Right lobe of liver (tissue), 6 donors: ENCODE measurements at places on chromosomes 4 and X. TPM values are rescaled to one million over a fixed set of nuclear protein-coding genes. Genes with fewer than 3 reads are reported as not detected.

EDA2R gene
- total RNA-seq, result 0.09 TPM

APLN gene
- 1.2 TPM for total RNA-seq

CLNK gene
- total RNA-seq, result not detected

HMX1 gene
- not detected for total RNA-seq

RTL3 gene
- not detected for total RNA-seq

TMEM154 gene
- total RNA-seq, result 3.7 TPM

ANOS1 gene
- 0.74 TPM for total RNA-seq

DNA sequence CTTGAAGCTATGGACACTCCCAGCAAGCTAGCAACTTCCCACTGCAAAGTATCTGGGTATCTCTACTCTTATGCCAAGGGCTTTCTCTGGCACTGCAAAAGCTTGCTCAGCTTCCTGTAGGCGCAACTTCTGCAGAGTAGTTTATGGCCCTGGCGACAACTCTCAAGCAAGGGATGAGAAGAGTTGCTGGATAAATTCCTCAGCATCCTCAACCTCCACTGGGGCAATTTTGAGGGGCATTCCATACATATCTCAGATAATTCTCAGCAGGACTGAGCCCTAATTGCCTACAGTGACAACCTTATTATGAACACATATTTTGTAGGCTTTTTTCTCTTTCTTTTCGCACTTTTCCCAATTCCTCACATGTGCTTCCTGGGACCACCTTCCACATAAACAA lies 31.2 kb upstream of the TAB3 start:
- no peaks in the 10 kb centered on the region for H3K36me3 ChIP-seq
- H3K27me3 ChIP-seq, result no peaks in the 10 kb centered on the region
- H3K4me1 ChIP-seq, result no peaks in the 10 kb centered on the region

- H3K4me3 ChIP-seq, result no peak overlapping the region
- DNase-seq, result peak; percentile 3
- no peaks in the 10 kb centered on the region for H3K36me3 ChIP-seq
- H3K27ac ChIP-seq, result no peak overlapping the region
Measured at GRCh38 chrX:1463581-1463980, 10.9 kb upstream of the ASMTL start.

- H3K36me3 ChIP-seq, result no peaks in the 10 kb centered on the region
- H3K4me3 ChIP-seq, result no peak overlapping the region
- H3K27me3 ChIP-seq, result no peaks in the 10 kb centered on the region
- H3K27ac ChIP-seq, result peak overlapping the region; percentile 70
- H3K4me1 ChIP-seq, result no peaks in the 10 kb centered on the region
Measured at GRCh38 chrX:64202808-64203325, 2.6 kb downstream of the AMER1 start.

DNA sequence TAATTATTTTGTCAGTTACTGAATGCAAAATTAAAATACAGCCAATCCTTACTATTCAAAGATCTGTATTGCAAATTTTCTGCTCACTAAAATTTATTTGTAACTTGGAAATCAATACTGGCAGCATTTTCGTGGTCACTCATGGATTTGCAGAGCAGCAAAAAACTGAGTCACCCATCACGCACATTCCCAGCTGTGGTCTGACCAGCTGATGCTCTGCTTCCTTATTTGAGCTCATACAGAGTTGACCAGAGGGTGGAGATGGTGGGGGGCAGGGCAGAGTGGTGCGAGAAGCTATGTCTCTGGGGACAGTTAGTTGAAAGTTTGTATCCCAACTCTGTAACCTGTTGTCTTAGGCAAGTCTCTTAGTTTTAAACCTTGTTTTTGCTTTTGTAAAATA lies 214.8 kb downstream of the SPCS3 start:
- no peaks in the 10 kb centered on the region for H3K4me1 ChIP-seq
- no peak overlapping the region for H3K27ac ChIP-seq
- DNase-seq, result no peak
- H3K4me3 ChIP-seq, result no peak overlapping the region
- H3K36me3 ChIP-seq, result no peaks in the 10 kb centered on the region

DNA sequence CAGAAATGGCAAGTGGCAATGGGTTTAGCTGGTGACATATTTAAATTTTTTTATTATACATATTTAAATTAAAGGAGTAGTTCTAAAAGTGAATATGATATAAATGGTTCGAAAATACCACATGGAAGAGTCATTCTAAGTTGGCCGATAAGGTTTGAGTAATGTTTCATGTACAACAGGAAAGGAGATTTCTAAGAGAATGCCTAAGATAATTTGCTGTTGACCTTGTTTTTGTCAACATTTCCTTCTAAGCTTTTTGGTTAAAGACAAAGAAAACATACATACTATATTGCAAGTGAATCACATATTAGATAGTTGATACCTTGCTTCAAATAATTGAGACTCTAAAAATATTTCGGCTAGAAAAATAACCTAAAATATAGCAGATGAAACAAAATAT lies 526.6 kb upstream of the SLIT2 start:
- H3K27ac ChIP-seq, result no peak overlapping the region
- H3K36me3 ChIP-seq, result no peaks in the 10 kb centered on the region
- no peaks in the 10 kb centered on the region for H3K27me3 ChIP-seq
- H3K4me3 ChIP-seq, result no peak overlapping the region
- no peaks in the 10 kb centered on the region for H3K4me1 ChIP-seq

DNA sequence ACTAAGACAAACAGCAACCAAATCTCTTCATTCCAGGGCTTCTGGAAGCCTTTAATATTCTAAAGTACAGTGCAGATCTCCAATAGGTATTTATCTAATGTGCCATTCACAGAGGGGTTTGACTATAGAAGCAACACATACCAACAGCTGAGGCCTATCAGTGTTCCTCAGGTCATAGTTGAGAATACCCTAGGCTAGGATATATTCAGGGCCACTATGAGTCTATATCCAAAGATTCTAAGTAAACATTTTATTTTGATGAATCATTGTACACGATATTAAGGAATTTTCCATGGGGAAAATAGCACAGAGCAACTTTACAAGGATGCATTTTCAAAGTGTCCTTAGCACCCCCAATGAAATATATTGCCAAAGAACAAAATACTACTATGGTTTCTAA lies 9.7 kb downstream of the SMIM10 start:
- no peak overlapping the region for H3K4me3 ChIP-seq
- no peak overlapping the region for H3K27ac ChIP-seq
- H3K27me3 ChIP-seq, result peaks cover 7% of the 10 kb centered on the region
- DNase-seq, result no peak

DNA sequence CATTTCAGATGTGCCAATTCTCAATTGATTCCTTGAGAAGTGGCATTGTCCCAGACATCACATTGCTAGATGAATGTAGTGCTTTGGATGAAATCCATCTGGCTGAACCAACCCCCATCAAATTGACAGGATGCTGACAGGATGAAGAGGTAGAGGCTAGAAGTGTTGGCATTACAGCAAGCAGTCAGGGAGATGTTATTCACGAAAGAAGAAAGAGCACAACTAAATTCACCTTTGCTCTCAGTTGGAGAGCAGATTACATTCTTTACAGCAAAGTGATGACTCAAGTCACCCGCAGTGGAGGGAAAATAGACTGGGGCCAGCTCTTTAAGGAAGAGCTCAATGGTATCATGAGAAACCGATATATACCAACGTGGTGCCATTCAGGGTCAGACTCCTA lies 259.6 kb downstream of the C4orf33 start:
- no peak overlapping the region for H3K27ac ChIP-seq
- H3K27me3 ChIP-seq, result no peaks in the 10 kb centered on the region
- no peaks in the 10 kb centered on the region for H3K36me3 ChIP-seq
- no peak overlapping the region for H3K4me3 ChIP-seq
- no peak for DNase-seq

GRCh38 chr4:3681191-3681590 lies 85.0 kb upstream of the ADRA2C start:
- no peak for DNase-seq
- H3K27ac ChIP-seq, result no peak overlapping the region
- no peaks in the 10 kb centered on the region for H3K4me1 ChIP-seq
- no peaks in the 10 kb centered on the region for H3K36me3 ChIP-seq
- no peak overlapping the region for H3K4me3 ChIP-seq
- H3K27me3 ChIP-seq, result no peaks in the 10 kb centered on the region

- no peaks in the 10 kb centered on the region for H3K27me3 ChIP-seq
- H3K4me1 ChIP-seq, result no peaks in the 10 kb centered on the region
- peaks cover 10% of the 10 kb centered on the region for H3K36me3 ChIP-seq
- H3K4me3 ChIP-seq, result no peak overlapping the region
Measured at GRCh38 chrX:136863826-136864225, 16.7 kb downstream of the RBMX start.

DNA sequence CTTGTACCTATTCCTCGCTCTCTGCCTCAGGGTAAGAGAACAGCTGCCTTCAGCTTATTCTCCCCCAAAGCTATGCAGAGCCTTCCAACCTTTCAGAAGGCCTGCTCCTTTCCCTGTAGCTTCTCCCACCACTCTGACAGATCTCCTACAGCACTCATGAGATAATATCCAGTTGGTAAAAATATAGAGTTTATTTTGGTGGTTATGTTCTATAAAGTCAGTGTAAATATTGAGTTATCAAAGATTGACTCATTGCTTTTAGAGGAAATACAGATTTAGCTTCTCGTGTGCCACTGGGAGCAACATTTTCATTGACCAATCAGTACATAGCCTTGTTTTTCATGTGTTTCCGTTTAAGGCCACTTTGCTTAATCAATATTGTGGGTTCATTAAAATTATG lies 216.2 kb upstream of the TECRL start:
- no peak for DNase-seq
- no peaks in the 10 kb centered on the region for H3K4me1 ChIP-seq
- no peak overlapping the region for H3K27ac ChIP-seq
